ENCODE measurements at places on chromosomes 16 and 17.

DNA sequence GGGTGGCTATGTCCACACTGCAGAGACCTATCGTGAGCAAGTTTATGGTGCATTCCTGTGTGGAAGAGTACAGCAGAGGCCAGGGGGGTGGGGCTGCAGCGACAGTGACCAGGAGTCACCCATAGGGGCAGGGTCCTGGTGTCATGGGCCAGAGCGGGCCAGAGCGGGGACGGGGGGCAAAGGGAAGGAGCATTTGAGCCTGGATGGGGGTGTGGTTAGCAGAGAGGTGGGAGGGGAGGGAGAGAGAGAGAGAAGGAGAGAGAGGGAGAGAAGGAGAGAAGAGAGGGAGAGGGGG lies 17.8 kb downstream of the JPH3 start:
- DNase-seq: no peak

GRCh38 chr16:73047536-73048291 lies at the start of gene ZFHX3:
TSS of gene ZFHX3 (minus strand) at chr16:73048128. CDS start at chr16:72960145, 87,983 bp downstream.
- peak; percentile 70 for DNase-seq

GRCh38 chr16:85181739-85182129 lies 69.5 kb upstream of the CIBAR2 start:
- no peak for DNase-seq

DNA sequence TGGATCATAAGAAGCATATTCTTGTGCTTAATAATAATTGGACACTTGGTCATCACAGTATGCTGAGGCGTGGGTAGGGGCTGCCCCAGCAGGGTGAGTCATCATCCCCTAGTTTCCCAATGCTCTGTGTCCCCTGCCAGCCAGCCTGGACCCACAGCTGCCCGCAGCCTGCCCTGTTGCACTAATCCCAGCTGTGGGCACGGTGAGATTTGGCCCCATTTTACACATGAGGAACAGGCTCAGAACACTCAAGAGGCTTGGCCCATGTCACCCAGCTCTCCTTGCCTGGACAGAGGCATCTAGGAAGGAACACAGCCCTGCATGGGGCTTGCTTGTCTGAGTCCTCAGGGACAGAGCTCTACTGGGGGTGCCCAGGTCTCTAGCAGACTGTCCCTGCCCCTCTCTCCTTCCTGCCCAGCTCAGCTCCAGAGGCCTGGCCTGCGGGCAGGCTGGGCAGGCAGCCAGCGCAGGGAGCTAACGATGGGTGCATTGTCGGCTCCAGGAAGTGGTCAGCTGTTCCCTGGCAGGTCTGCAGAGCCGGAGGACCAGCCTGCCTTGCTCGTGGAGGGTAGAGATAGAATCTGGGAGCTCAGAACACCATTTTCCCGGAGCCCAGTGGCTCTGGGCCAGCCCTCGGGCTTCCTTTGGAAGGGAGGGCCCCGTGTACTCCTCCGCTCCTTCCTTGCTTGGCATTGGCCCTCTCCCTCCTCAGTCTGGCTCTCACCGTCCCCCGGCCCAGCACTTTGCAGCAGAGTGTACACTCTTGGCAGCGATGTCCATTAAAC lies 189.4 kb downstream of the RAB11FIP4 start:
- no peak for DNase-seq

DNA sequence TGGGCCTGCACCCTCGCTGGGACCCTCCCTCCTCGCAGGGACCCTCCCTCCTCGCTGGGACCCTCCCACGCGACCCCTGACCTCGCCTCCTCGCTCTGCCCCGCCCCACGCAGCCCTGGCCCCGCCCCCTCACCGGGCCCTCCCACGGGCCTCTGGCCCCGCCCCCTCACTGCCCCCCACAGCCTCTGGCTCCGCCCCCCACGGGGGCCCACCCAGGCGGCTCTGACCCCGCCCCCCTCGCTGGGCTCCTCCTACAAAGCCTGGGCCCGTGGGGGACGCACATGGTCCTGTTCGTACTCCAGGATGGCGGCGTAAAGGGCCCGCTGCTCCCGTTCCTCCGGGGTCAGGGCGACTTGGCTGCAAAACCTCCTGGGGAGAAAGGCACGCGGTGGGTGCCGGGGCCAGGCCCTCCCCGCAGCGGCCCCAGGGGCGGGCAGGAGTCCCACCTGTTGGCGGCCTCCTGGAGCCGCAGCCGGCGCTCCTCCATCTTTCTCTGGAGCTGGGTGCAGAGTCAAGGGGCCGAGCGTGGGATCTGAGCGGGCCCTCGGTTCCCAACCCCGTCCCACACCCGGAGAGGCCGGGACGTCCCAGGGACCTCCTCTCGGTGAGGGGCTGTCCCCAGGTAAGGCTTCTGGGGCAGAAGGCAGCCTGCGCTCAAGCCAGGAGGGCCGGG lies 9.0 kb downstream of the VPS9D1 start:
- DNase-seq: no peak

DNA sequence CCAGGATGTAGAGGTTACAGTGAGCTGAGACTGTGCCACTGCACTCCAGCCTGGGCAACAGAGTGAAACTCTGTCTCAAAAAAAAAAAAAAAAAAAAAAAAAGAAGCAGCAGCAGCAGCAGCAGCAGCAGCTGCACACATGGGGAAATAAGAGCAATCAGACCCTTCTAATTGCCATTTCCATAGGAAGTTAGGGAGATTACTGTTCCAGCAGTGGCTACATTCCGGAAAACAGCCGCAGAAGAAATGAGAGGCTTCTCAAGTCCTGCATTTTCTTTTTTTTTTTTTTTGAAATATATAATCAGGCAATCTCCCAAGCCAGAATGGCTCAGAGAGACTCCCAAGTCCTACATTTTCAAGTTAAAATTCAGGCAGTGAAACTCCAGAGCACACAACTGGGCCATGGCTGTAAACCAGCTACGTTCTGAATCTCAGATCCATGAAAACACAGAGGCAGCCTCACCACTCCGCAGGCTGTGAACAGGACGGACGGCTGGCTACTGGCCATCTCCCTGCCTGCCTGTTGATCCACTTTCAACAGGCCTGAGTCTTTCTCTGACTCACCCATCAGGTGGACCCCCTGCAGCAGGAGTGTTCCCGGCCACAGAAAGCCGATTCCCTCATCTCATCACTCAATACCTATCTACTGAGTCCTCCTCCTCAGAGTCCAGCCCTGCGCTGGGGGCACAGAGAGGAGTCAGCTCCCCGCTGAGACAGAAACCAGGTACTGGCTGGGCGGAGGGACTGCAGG lies 15.0 kb downstream of the TRPV1 start:
- DNase-seq: no peak

- DNase-seq: no peak
Measured at GRCh38 chr17:77495575-77495974, 354.8 kb downstream of the SEC14L1 start.

DNA sequence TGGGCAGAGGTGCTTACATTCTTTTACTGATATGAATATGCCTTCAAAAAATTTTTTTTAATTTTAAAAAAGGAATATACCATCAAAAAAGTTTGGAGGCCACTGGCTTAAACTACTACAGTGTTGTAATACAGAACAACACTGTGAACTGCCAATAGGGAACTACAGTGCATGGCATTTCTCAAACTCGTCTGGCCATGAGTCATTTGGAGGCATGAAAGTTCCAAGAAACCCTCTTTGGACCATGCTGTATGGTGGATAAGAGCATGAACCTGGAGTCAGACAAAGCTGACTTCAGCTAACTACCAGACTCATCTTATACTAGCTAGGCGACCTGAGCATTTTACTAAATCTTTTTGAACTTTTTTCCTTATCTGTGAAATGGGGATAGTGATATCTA lies 9.2 kb upstream of the NF1 start:
- no peak for DNase-seq

DNA sequence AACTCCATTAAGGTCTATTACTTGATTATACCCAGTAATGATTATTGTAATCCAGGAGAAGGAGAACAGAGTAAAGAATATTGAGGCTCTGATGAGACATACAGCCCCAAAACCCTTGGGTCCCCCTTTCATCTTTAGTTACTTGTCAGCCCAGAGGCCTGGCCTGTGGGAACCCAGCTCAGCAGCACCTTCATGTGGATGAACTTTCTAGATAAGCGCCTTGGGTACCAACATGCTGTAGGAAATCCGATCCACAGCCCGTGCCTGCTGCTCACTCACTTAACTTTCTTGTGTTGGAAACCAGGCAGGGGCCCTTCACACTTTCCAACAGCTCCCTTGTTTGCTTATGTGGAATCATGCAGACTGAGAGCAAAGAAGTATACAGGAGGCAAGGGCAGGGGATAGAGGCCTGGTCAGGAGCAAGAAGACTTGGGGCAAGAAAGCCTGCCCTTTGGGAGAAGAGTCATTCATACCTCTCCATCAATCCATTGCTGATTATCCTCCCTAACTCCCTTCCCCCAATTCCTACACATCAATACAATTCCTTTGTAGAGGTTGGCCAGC lies 64.0 kb upstream of the SOX9 start:
- no peak for DNase-seq

GRCh38 chr16:83453977-83454376 lies 353.8 kb upstream of the HSBP1 start:
- DNase-seq: no peak

DNA sequence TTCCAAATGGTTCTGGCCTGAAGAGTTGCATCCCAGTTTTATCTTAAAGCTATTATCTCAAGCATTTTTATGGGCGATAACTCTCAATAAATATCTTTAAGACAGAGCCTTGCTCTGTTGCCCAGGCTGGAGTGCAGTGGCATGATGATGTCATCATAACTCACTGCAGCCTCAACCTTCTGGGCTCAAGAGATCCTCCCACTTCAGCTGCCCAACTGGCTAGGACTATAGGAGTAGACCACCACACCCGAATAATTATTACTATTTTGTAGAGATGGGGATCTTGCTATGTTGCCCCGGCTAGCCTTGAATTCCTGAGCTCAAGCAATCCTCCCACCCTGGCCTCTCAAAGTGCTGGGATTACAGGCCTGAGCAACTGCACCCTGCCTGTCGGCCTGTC lies 26.1 kb upstream of the CYTH1 start:
- no peak for DNase-seq

- no peak for DNase-seq
Measured at GRCh38 chr17:18850679-18851078, 7.3 kb upstream of the PRPSAP2 start.

DNA sequence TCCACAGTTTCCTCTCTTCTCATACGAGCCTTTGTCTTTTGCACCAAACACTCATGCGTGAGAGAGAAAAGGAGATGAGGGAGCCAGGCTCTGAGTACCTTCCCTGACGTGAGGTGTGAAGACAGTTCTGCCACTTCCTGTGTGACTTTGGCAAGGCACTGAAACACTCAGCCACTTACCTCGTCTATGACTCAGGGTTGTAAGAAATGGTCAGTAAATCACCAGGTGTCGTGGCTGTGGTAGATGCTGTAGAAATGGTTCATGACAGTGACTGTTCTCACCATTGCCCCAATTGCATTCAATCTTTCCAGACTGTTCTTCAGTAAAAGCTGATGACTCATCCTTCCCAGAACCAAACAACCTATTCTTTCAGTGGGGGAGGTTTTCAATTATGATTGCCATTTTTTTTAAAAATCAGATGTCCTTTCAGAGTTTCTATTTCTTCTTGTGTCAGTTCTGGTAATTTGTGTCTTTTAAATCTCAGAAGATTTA lies 49.2 kb upstream of the CBFA2T3 start:
- DNase-seq: no peak

- no peak for DNase-seq
Measured at GRCh38 chr17:27386206-27387075, 69.8 kb upstream of the KSR1 start.

GRCh38 chr17:82496529-82497434 lies 22.8 kb upstream of the FOXK2 start:
- peak; percentile 97 for DNase-seq

DNA sequence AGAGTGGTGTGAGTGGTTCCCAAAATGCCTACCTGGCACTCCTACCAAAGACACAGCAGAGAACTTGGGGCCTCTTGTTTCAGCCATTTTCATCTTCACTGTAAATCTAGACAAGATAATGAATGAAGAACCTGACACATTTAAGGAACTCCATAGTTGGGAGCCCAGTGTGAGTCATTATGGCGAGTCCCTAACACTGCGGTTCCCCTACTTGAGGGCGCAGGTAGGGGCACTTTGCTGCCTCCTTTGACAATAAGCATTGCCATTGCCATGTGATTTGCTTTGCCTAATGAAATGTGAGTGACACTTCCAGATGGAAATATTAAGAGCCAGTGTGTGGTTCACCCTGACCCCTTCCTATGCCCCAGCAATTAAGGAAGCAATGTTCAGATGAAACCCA lies 517.6 kb downstream of the MAF start:
- DNase-seq: no peak

DNA sequence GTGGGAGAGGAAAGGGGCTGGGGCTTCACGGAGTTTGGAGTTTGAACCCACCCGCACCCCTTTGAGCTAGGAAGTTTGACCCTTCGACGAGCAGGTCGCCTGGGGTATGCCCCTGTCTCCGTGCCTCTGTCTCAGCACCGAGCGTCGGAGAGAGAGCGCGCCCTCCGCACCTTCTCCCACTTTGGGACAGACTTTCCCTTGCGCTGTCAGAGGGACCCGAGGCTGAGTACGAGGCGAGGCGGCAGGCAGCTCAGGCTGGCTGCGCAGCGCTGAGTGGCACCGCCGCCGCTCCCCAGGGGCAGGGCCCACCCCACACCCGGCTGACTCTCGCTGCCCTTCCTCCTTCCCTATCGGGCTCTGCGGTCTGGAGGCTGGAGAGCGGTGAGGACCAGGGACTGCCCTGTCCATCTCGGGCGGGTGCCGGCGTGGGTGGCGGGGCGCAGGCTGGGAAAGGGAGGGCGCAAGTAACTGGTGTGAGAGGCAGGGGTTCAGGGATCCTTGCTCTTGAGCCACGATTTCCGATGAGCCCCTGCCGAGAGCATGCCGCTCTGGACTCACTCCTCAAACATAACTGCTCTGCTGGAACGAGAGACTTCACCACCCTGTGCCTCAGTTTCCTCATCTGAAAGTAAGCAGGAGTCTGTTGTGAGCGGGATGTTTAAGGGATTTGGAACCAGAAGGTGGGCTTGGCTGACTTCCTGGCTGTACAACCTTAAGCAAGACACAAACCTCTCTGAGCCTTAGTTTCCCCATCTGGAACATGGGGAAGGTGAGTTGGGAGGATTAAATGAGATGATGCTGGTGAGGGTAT lies 981 bp downstream of the BEAN1 start:
- DNase-seq: peak; percentile 45

- no peak for DNase-seq
Measured at GRCh38 chr16:15460601-15461000, 26.2 kb downstream of the BMERB1 start.

GRCh38 chr16:2195322-2196161 lies 863 bp downstream of the CASKIN1 start:
- no peak for DNase-seq

DNA sequence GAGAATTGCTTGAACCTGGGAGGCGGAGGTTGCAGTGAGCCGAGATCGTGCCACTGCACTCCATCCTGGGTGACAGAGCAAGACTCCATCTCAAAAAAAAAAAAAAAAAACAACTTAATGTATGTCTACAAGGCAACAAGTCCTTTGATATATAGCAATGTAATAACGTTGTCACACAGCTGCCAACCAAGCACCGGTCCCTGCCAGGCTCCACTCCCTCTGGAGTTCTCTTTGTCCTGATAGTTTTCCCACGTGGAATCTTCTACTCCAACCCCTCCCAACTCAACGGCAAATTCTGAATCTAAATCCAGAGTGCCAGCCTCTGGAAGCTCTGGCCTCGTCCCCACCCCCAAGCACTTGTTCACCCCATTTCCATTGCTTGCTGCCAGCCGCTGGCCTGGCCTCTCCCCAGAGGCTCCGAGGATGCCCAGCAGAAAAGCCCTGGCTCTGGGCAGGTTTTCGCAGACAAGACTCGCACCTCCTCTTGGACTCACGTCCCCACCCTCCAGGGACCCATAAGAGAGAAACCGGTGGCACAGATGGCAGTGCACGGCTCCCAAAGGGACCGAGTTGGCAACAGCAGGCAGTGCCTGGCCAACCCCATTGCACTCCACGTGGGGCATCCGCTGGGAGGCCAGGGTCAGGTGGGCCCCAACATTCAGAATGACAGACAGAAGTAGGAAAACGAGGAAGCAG lies 15.9 kb upstream of the CBX2 start:
- DNase-seq: no peak

GRCh38 chr17:42517516-42517915 lies 18.5 kb upstream of the NAGLU start:
- DNase-seq: peak; percentile 85
